ENCODE measurements at places on chromosomes 3 and 15. TPM values are rescaled to one million over a fixed set of nuclear protein-coding genes. Genes with fewer than 3 reads are reported as not detected.

- H3K27ac ChIP-seq = no peak overlapping the region
- no peak overlapping the region for H3K4me3 ChIP-seq
- H3K36me3 ChIP-seq = peaks cover 2% of the 10 kb centered on the region
These were observed 33.1 kb downstream of the CEP152 start for GRCh38 chr15:48777645-48778330.

GRCh38 chr3:112689385-112689784 is 48.4 kb upstream of the CCDC80 start:
- DNase-seq = no peak
- H3K4me3 ChIP-seq = no peak overlapping the region
- no peak overlapping the region for H3K27ac ChIP-seq
- no peaks in the 10 kb centered on the region for H3K36me3 ChIP-seq

DNA sequence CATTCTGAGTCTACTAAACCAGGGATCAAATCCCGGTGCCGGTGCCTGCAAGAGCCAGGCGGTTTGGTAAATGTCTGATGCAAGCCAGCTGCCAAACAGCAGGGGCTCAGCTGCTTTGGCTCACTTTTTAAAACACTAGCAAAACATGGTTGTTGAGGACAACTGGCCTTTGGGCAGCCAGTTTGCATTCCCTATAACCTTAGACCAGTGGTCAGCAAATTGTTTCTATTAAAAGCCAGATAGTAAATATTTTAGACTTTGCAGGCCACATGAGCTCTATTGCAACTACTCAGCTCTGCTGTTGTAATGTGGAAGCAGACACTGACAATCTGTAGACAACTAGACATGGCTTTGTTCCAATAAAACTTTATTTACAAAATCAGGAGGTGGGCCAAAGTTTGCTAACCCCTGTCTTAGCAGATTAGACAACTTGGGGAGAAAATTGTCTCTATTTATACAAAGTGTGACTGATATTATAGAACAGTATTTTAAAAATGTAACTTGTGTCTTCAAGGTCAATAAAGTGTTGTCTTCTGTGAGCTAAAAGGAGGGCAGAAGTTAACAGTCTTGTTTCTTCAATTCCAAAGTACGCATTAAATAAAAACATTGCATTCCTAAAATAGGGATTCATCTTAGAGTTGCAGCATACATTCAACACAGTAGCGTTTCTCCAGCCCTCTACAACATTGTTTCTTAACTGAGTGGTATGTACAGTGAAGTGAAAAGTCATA is 67.6 kb downstream of the SSUH2 start:
- no peak overlapping the region for H3K4me3 ChIP-seq
- H3K36me3 ChIP-seq = no peaks in the 10 kb centered on the region
- no peaks in the 10 kb centered on the region for H3K4me1 ChIP-seq
- DNase-seq = no peak
- no peak overlapping the region for H3K27ac ChIP-seq

GRCh38 chr3:42906070-42906847 is at the start of gene ZNF662:
Gene ZNF662 (plus strand): TSS chr3:42906142. CDS start chr3:42908115, 1,973 bp downstream.
- no peak within 1 kb of the TSS for H3K27ac ChIP-seq
- H3K4me1 ChIP-seq = no peaks in the 10 kb centered on the region
- no peak within 1 kb of the TSS for H3K4me3 ChIP-seq
- no peaks in the 10 kb centered on the region for H3K36me3 ChIP-seq
- no peak for DNase-seq

- no peaks in the 10 kb centered on the region for H3K27me3 ChIP-seq
- no peaks in the 10 kb centered on the region for H3K4me1 ChIP-seq
- H3K27ac ChIP-seq = no peak overlapping the region
- H3K36me3 ChIP-seq = no peaks in the 10 kb centered on the region
These were observed 28.6 kb downstream of the SOX14 start for GRCh38 chr3:137792626-137793271.

GRCh38 chr3:166877971-166878370 is 502.1 kb downstream of the ZBBX start:
- no peak for DNase-seq
- no peaks in the 10 kb centered on the region for H3K36me3 ChIP-seq
- H3K27ac ChIP-seq = no peak overlapping the region

DNA sequence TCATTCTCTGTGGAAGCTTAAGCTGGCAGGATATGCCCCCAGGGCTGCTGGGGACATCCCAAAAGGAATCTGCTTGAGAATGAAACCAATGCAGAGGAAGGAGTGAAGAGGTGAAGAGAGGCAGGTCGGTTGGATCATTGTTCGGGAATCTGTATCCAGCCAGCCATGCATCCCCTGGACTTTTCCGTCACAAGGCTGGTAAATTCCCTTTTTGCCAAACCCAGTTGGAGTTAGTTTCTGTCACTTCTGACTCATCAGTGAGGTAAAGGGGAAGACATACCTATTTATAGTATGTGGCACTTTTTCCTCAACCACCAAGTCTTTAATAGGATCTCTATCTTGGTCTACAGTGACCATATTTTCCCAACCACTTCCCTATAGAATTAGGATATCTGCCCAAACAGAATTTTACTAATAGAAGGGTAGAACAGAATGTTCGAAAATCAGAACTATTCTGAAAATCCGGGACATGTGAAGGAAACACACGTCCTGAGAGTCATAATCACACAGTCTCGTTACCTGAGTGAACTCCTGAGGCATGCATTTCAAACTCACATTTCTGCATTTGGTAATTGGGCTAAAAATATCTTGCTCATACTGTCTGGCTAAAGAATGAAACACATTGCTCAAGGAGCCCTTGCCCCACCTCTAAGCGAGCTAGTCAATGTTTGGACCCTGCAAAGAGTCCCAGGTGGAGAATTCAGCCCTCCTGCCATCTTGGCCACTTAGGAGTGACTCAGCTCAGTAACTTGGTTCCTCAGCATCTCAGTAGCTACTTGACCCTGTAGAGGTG is 289.7 kb upstream of the ADAMTS9 start:
- no peaks in the 10 kb centered on the region for H3K36me3 ChIP-seq
- H3K4me1 ChIP-seq = no peaks in the 10 kb centered on the region

- no peak for DNase-seq
- no peak overlapping the region for H3K27ac ChIP-seq
- H3K36me3 ChIP-seq = no peaks in the 10 kb centered on the region
- no peak overlapping the region for H3K4me3 ChIP-seq
These were observed 126.9 kb upstream of the MEF2A start for GRCh38 chr15:99438691-99439523.

GABRR3 gene
- not detected for total RNA-seq

- H3K27me3 ChIP-seq = no peaks in the 10 kb centered on the region
- no peak overlapping the region for H3K4me3 ChIP-seq
- H3K27ac ChIP-seq = no peak overlapping the region
- no peak for DNase-seq
These were observed 35.1 kb downstream of the MDFIC2 start for GRCh38 chr3:70277304-70277703.

DNA sequence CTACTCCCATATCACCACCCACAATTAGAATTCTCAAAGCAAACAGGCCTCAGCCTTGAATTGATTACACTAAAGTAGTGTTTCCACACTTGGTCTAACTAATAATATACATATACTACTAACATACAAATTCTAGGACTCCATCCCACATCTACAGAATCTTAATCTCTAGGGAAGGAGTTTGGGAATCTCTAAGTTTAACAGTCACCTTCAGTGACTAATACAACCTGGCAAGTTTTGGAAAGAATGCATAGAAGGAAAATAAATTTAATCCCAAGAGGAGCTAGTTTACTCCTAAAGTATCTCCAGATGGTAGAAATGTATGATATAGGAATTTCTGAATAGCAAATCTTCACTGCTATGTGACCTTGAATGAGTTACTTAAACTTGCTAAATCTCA is 9.1 kb downstream of the CLPX start:
- DNase-seq = no peak
- peaks cover 15% of the 10 kb centered on the region for H3K4me1 ChIP-seq
- peaks cover 60% of the 10 kb centered on the region for H3K36me3 ChIP-seq
- H3K4me3 ChIP-seq = no peak overlapping the region
- no peak overlapping the region for H3K27ac ChIP-seq
- H3K27me3 ChIP-seq = no peaks in the 10 kb centered on the region

- no peak for DNase-seq
- H3K27ac ChIP-seq = no peak overlapping the region
- no peaks in the 10 kb centered on the region for H3K27me3 ChIP-seq
- H3K4me3 ChIP-seq = no peak overlapping the region
- no peaks in the 10 kb centered on the region for H3K4me1 ChIP-seq
- no peaks in the 10 kb centered on the region for H3K36me3 ChIP-seq
These were observed 139.2 kb downstream of the RBMS3 start for GRCh38 chr3:29420106-29420505.

- peaks cover 18% of the 10 kb centered on the region for H3K4me1 ChIP-seq
- no peaks in the 10 kb centered on the region for H3K36me3 ChIP-seq
- DNase-seq = no peak
- H3K4me3 ChIP-seq = no peak overlapping the region
These were observed 11.7 kb upstream of the ZNF148 start for GRCh38 chr3:125386811-125387210.

GRCh38 chr3:62876064-62876463 is 848 bp upstream of the CADPS start:
- no peaks in the 10 kb centered on the region for H3K4me1 ChIP-seq
- peaks cover 4% of the 10 kb centered on the region for H3K27me3 ChIP-seq
- no peaks in the 10 kb centered on the region for H3K36me3 ChIP-seq
- no peak overlapping the region for H3K4me3 ChIP-seq
- H3K27ac ChIP-seq = no peak overlapping the region

SCN5A gene
- 0.12 TPM for total RNA-seq

- DNase-seq = no peak
- peaks cover 16% of the 10 kb centered on the region for H3K4me1 ChIP-seq
- no peaks in the 10 kb centered on the region for H3K36me3 ChIP-seq
- H3K4me3 ChIP-seq = no peak overlapping the region
These were observed 2.5 kb downstream of the SUMF1 start for GRCh38 chr3:4464576-4464975.

KLF13 gene
- total RNA-seq = 197 TPM

- no peaks in the 10 kb centered on the region for H3K36me3 ChIP-seq
- no peaks in the 10 kb centered on the region for H3K4me1 ChIP-seq
- H3K27ac ChIP-seq = no peak overlapping the region
- no peak for DNase-seq
These were observed 18.8 kb upstream of the PSTPIP1 start for GRCh38 chr15:76976141-76976540.

CTSH gene
- total RNA-seq = 35.6 TPM

BNC1 gene
- not detected for total RNA-seq

DNA sequence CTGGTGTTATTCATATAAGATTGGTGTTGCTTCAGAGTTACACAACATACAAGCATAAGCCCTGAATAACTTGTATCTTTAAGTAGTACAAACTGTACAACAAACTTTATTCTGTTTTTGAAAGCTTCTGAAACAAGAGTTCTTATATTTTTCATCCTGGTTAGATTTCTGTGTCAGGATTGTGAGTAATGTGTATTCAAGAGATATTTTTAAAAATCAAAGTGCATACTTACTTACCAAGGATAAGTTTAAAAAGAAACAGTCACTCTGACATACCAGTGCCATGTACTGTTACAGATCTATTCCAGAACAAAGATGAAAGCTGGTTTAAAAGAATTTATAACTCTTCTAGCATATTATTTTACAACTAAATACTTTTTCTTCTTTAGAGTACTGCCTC is 755.1 kb downstream of the ZPLD1 start:
- no peaks in the 10 kb centered on the region for H3K27me3 ChIP-seq
- H3K36me3 ChIP-seq = no peaks in the 10 kb centered on the region
- no peak for DNase-seq

AEN gene
- total RNA-seq = 54.5 TPM

- no peak overlapping the region for H3K27ac ChIP-seq
- H3K36me3 ChIP-seq = no peaks in the 10 kb centered on the region
- no peaks in the 10 kb centered on the region for H3K4me1 ChIP-seq
- H3K27me3 ChIP-seq = no peaks in the 10 kb centered on the region
These were observed 91.1 kb upstream of the IL12A start for GRCh38 chr3:159897331-159898075.

GRCh38 chr3:160768031-160768430 is 12.0 kb downstream of the PPM1L start:
- no peak overlapping the region for H3K27ac ChIP-seq
- H3K4me3 ChIP-seq = no peak overlapping the region
- H3K27me3 ChIP-seq = no peaks in the 10 kb centered on the region
- H3K4me1 ChIP-seq = no peaks in the 10 kb centered on the region

DNA sequence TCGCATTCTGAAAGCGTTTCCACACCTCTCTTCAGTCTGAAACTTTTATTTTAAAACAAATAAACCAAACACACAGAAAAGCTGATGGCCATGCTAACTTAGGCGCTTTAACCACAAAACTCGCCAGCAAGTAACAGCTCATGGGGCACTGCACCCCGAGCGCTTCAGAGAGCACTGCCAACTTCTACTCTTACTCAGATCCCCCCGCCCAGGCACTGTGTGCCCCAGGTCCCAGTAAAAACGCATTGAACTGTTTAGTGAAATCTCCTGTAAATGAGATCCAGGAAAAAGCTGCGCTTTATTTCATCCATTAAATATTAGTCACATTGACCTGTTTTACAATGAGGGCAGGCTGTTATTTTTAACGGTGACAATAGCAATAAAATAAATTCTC is 99.7 kb downstream of the LRIG1 start:
- no peak overlapping the region for H3K27ac ChIP-seq
- no peaks in the 10 kb centered on the region for H3K27me3 ChIP-seq
- H3K36me3 ChIP-seq = peaks cover 55% of the 10 kb centered on the region
- H3K4me1 ChIP-seq = no peaks in the 10 kb centered on the region
- no peak overlapping the region for H3K4me3 ChIP-seq

ADAMTS17 gene
- total RNA-seq = 4.7 TPM

CDC25A gene
- not detected for total RNA-seq

CASR gene
- not detected for total RNA-seq

GRCh38 chr15:65937476-65937875 is 68.2 kb downstream of the RAB11A start:
- DNase-seq = no peak
- H3K36me3 ChIP-seq = no peaks in the 10 kb centered on the region
- H3K27me3 ChIP-seq = no peaks in the 10 kb centered on the region

GRCh38 chr3:101279162-101279561 is 41.2 kb downstream of the IMPG2 start:
- DNase-seq = no peak
- no peak overlapping the region for H3K27ac ChIP-seq
- H3K36me3 ChIP-seq = no peaks in the 10 kb centered on the region
- H3K27me3 ChIP-seq = no peaks in the 10 kb centered on the region
- H3K4me3 ChIP-seq = no peak overlapping the region
- no peaks in the 10 kb centered on the region for H3K4me1 ChIP-seq

- H3K27me3 ChIP-seq = no peaks in the 10 kb centered on the region
- H3K36me3 ChIP-seq = no peaks in the 10 kb centered on the region
- H3K27ac ChIP-seq = no peak overlapping the region
- no peak overlapping the region for H3K4me3 ChIP-seq
- no peaks in the 10 kb centered on the region for H3K4me1 ChIP-seq
- no peak for DNase-seq
These were observed 270.2 kb downstream of the ROBO1 start for GRCh38 chr3:79497447-79498111.

TNFSF10 gene
- total RNA-seq = 65.6 TPM

GRCh38 chr15:29815000-29815710 is 7.1 kb downstream of the TJP1 start:
- no peaks in the 10 kb centered on the region for H3K36me3 ChIP-seq
- no peaks in the 10 kb centered on the region for H3K4me1 ChIP-seq
- no peak for DNase-seq
- no peak overlapping the region for H3K4me3 ChIP-seq
- H3K27me3 ChIP-seq = peaks cover 10% of the 10 kb centered on the region

ROBO1 gene
- not detected for total RNA-seq

- H3K27me3 ChIP-seq = no peaks in the 10 kb centered on the region
- H3K4me3 ChIP-seq = no peak overlapping the region
- H3K4me1 ChIP-seq = no peaks in the 10 kb centered on the region
- DNase-seq = no peak
These were observed 33.1 kb upstream of the EIF4A2 start for GRCh38 chr3:186750316-186750715.

All from CD4-positive, alpha-beta memory T cell (primary cell).